ENCODE measurements at places on chromosomes 11 and 22.

- no peak for DNase-seq
These were observed 95.0 kb upstream of the NNMT start for GRCh38 chr11:114201219-114201618.

DNA sequence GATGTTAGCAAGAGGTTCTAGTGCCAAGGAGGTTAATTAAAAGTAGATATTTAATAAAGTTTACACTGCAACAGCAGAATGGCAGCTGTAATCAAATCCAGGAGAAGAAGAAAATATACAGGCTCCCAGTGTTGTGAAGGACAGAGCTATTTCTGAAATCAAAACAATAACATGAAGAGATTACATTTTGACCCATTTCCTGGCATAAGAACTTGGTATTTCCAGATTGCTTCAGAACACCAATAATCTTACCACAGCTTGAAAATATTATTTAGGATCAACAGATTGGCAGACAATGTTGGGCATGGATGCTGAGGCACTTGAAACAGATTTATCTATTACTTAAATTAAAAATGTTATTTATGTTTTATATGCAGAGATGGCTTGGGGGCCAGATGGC lies 692.5 kb downstream of the KCNA4 start:
- DNase-seq, result no peak

- no peak for DNase-seq
These were observed 26.1 kb downstream of the UBE2L3 start for GRCh38 chr22:21593406-21594232.

DNA sequence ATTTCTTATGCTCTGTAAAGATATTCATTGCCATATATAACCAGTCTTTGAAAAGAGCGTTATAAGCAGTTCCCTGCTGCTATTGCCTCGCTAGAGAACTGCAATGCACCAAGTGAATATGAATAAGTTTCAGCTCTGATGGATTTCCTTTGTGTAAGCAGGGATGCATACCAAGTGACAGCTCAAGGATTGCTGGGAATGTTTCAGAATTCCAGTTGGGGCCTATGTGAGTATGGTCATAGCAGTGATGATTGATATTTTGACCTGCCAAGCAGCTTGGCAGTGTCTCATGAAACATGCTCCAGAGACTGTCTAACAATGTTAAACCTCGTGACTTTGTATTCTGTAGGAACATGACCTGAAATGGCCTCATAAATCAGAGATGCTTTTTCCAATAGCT lies 312.6 kb downstream of the C11orf87 start:
- peak; percentile 19 for DNase-seq
